ENCODE measurements at places on chromosomes 5 and 9. TPM values are rescaled to one million over a fixed set of nuclear protein-coding genes. Genes with fewer than 3 reads are reported as not detected.

Gene SLC46A2
- not detected for total RNA-seq

Gene POLR1E
- 39.8 TPM for total RNA-seq

Gene GRM6
- total RNA-seq = not detected

Gene ASPN
- not detected for total RNA-seq

Gene JAKMIP2
- total RNA-seq = not detected

Gene REEP2
- 5.3 TPM for total RNA-seq

Gene ACTBL2
- total RNA-seq = 0.07 TPM

Gene DEPDC1B
- 17.4 TPM for total RNA-seq

Gene SPATA31C1
- total RNA-seq = not detected

Gene FCN1
- not detected for total RNA-seq

Gene GPR151
- not detected for total RNA-seq

Gene PCDHB7
- total RNA-seq = not detected

Gene TMOD1
- 2.8 TPM for total RNA-seq

Gene MUSK
- total RNA-seq = not detected

Gene AQP3
- 22.9 TPM for total RNA-seq

Gene OTP
- 0.19 TPM for total RNA-seq

Gene ORM2
- total RNA-seq = not detected

Gene KLHL9
- total RNA-seq = 18.8 TPM

Gene SMU1
- 17.2 TPM for total RNA-seq

Gene WNK2
- total RNA-seq = 7.7 TPM

Gene FOXD4L6
- total RNA-seq = not detected

Gene MARCHF11
- not detected for total RNA-seq

Gene WDR36
- total RNA-seq = 9.5 TPM

Gene NPM1
- 3,645 TPM for total RNA-seq

Gene TPPP
- total RNA-seq = 5.8 TPM

Gene SLC36A3
- total RNA-seq = not detected

Gene SURF4
- 205 TPM for total RNA-seq

Gene ADCY2
- not detected for total RNA-seq

Gene KCNN2
- total RNA-seq = 0.16 TPM

Gene HACD4
- total RNA-seq = 1.0 TPM

Gene IDNK
- total RNA-seq = 4.4 TPM

Gene CLIC3
- 3.3 TPM for total RNA-seq

Gene LCN15
- total RNA-seq = not detected

Gene CDH9
- not detected for total RNA-seq

Gene FREM1
- not detected for total RNA-seq

Gene PAPPA
- total RNA-seq = 33.6 TPM

Gene IRX1
- total RNA-seq = not detected

Gene PCDHB6
- 1.2 TPM for total RNA-seq

Measured in A549 treated with RU486 at 1 μM for 4 hours (cell line).